Activated naive CD4-positive, alpha-beta T cell treated with anti-CD3 and anti-CD28 coated beads, Interleukin-2, amount 10 ng/mL, durations not matched to agents 5 hours and 36 hours (primary cell): ENCODE measurements at places on chromosomes 7 and 10. TPM values are rescaled to one million over a fixed set of nuclear protein-coding genes. Genes with fewer than 3 reads are reported as not detected.

The ELFN1 gene
- total RNA-seq: 0.05 TPM

The FAM171A1 gene
- 9.9 TPM for total RNA-seq

The PPP1R3A gene
- not detected for total RNA-seq

The OR6B1 gene
- not detected for total RNA-seq

The SYNPO2L gene
- not detected for total RNA-seq

The ACTL6B gene
- not detected for total RNA-seq
